Astrocyte (in vitro differentiated cells and primary cell): ENCODE measurements at places on chromosomes 4 and X. TPM values are rescaled to one million over a fixed set of nuclear protein-coding genes. Genes with fewer than 3 reads are reported as not detected.

ESX1 gene
- total RNA-seq, result 0.48 and 0.84 TPM in 2 replicates

PNPLA4 gene
- total RNA-seq, result 12.1 and 12.8 TPM in 2 replicates

C4orf33 gene
- total RNA-seq, result 9.6 and 10.6 TPM in 2 replicates

FAAH2 gene
- 0.19 and 0.20 TPM in 2 replicates for total RNA-seq

MGST2 gene
- 16.5 and 17.6 TPM in 2 replicates for total RNA-seq

NEUROG2 gene
- total RNA-seq, result not detected in 2 replicates

FAM184B gene
- total RNA-seq, result 0.46 and 0.54 TPM in 2 replicates

ATP1B4 gene
- total RNA-seq, result not detected in 2 replicates

CXCL10 gene
- total RNA-seq, result 12.9 and 16.6 TPM in 2 replicates

GRCh38 chr4:53037892-53038291, 175.8 kb downstream of the RASL11B start:
- no peak overlapping the region for H3K27ac ChIP-seq
- no peaks in the 10 kb centered on the region for H3K27me3 ChIP-seq
- H3K4me1 ChIP-seq, result no peaks in the 10 kb centered on the region
- H3K4me3 ChIP-seq, result no peak overlapping the region

DNA sequence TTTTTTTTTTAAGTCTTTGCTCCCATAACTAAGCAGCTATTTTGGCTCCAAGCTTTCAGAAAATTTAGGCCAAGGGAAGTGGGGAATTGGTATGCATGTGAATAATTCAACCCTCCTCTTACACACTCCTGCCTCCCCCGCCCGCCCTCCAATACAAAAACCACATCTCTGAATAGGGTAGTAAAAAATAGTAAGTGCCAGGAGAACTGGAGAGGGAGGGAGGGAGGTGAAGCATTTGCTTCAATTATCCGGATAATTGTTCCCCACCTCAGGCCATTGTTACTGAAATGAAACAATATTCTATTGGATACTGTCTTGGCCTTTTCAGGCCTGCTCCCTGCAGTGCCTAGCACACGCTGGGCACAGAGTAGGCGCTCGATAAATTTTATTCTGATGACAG, 5.5 kb upstream of the GSX2 start:
- H3K4me3 ChIP-seq, result no peak overlapping the region
- peaks cover 20% of the 10 kb centered on the region for H3K4me1 ChIP-seq
- peaks cover 75% of the 10 kb centered on the region for H3K27me3 ChIP-seq
- no peak for DNase-seq
- H3K27ac ChIP-seq, result no peak overlapping the region
- no peaks in the 10 kb centered on the region for H3K36me3 ChIP-seq

- H3K27ac ChIP-seq, result no peak overlapping the region
- no peaks in the 10 kb centered on the region for H3K36me3 ChIP-seq
- H3K4me1 ChIP-seq, result no peaks in the 10 kb centered on the region
- H3K27me3 ChIP-seq, result no peaks in the 10 kb centered on the region
- no peak overlapping the region for H3K4me3 ChIP-seq
Measured at GRCh38 chr4:45778514-45778913, 345.3 kb downstream of the GABRG1 start.

DNA sequence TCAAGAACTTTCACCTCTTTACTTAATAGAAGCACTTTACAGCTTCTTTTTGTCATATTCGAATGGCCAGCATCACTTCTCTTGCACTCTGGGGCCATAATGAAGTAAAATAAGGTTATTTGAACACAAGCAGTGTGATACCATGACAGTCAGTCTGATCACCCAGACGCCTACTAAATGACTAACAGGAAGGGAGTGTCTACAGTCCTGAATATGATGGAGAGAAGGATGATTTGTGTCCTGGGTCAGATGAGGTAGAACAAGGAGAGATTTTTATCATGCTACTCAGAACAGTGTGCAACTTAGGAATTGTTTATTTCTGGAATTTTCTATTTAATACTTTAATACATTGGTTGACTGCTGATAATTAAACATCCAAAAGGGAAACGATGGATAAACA, 284.2 kb upstream of the F9 start:
- H3K4me3 ChIP-seq, result no peak overlapping the region
- H3K4me1 ChIP-seq, result no peaks in the 10 kb centered on the region
- peak; percentile 6 for DNase-seq
- H3K36me3 ChIP-seq, result no peaks in the 10 kb centered on the region

- no peaks in the 10 kb centered on the region for H3K36me3 ChIP-seq
- H3K4me1 ChIP-seq, result no peaks in the 10 kb centered on the region
- H3K4me3 ChIP-seq, result no peak overlapping the region
- DNase-seq, result no peak
- no peaks in the 10 kb centered on the region for H3K27me3 ChIP-seq
Measured at GRCh38 chrX:155094468-155095061, 23.3 kb downstream of the BRCC3 start.

DNA sequence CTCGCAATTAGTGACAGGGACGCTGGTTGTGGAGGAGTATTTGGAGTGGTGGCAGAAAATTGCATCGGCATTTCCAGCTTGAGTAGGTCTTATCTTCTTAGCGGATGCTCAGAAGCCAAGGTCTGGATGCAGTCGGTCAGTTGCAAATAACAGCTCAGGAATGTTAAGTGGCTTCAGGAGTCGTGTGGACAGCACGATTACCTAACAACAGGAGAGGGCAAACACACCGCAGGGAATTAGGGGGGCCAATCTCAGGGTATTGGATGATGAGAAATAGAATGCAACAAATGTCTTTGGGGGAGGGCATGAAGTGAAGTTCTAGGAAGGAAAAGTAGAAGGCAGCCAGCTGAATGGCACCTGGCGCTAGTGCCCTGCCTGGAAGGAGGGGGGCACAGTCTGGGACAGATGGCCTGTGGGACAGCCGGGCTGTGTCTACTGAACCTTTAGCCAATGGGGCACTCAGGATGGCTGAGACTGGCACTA, 11.8 kb downstream of the RASL11B start:
- H3K27ac ChIP-seq, result no peak overlapping the region
- peak; percentile 55 for DNase-seq
- H3K4me3 ChIP-seq, result no peak overlapping the region
- H3K4me1 ChIP-seq, result no peaks in the 10 kb centered on the region
- H3K27me3 ChIP-seq, result no peaks in the 10 kb centered on the region

DNA sequence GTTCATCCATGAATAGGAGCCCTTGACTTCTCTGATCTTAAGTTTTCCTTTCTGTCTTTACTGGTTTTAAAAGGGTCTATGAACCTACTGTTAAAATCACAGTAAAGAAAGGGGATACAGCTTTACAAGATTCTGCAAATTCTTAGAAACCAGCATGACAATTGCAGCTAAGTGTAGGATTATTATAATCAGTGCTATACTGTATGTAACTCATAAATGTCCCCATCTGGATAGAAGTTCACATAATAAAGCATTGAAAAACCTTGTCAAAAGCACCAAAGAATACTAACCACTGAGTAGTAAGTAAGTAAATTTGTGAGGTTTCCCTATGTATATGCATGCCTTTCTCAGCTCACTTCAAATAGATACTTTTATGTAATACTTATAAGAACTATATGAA, 724.6 kb downstream of the CENPC start:
- H3K27me3 ChIP-seq, result no peaks in the 10 kb centered on the region
- no peak overlapping the region for H3K4me3 ChIP-seq
- no peaks in the 10 kb centered on the region for H3K4me1 ChIP-seq
- H3K36me3 ChIP-seq, result no peaks in the 10 kb centered on the region

DNA sequence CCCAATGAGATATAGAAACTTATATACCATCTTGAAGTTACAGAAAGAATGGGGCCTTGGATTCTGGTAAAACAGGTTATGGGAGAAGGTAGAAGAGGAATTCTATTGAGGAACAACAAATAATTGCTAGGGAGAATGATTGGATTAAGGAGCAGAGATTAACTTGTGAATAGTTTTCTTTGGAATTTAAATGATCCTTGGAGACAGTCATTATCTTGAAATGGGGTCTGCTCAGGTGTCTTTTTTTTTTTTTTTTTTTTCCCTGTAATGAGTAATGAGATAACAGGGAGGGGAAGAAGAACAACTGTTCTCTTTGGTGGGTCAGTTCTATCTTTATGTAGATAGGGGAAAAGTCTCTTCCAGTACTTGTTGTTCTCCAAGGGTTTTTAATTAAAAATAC, 1406.0 kb downstream of the RPA4 start:
- no peaks in the 10 kb centered on the region for H3K27me3 ChIP-seq
- H3K27ac ChIP-seq, result no peak overlapping the region
- H3K4me1 ChIP-seq, result no peaks in the 10 kb centered on the region
- H3K36me3 ChIP-seq, result no peaks in the 10 kb centered on the region
- no peak overlapping the region for H3K4me3 ChIP-seq

DNA sequence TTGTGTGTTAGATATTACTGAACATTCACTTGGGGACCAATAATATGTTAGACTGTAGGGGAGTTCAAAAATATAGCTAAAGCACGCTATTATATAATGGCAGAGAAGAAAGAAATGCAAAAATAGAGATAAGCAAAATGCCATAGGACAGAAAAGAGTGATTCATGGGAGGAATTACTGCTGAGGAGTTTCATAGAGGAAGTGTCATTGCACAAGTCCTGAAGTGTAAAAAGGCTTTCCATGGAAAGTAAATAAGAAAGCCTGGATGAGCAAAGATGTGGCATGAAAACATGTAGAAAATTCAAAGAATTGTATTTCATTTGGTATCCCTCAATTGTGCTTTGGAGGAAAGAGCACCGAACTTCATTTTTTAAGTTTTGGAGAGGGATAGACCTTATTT, 14.5 kb downstream of the HMGB2 start:
- no peaks in the 10 kb centered on the region for H3K27me3 ChIP-seq
- no peak overlapping the region for H3K4me3 ChIP-seq
- H3K36me3 ChIP-seq, result no peaks in the 10 kb centered on the region
- no peaks in the 10 kb centered on the region for H3K4me1 ChIP-seq
- no peak overlapping the region for H3K27ac ChIP-seq

- H3K36me3 ChIP-seq, result no peaks in the 10 kb centered on the region
Measured at GRCh38 chrX:38514016-38514854, 47.1 kb upstream of the TSPAN7 start.

DNA sequence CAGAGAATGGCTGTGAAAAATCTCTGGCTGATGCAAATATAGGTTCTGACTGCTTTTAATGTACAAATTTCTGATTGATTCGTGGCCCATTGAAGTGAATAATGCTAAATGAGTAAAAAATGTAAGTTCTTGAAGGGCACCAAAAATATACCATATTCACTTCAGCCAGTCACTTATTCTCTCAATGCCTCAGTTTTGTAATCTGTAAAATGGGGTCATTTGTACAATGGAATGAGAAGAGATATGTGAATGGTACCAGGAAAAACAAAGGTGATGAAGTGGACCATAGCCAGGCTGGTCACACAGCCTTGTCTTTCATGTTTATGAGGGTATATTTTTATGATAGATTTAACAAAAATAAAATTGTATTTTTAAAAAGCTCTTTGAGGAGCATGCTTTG, 441.2 kb upstream of the NR3C2 start:
- H3K27ac ChIP-seq, result no peak overlapping the region
- H3K4me3 ChIP-seq, result no peak overlapping the region
- DNase-seq, result no peak
- H3K36me3 ChIP-seq, result no peaks in the 10 kb centered on the region

DNA sequence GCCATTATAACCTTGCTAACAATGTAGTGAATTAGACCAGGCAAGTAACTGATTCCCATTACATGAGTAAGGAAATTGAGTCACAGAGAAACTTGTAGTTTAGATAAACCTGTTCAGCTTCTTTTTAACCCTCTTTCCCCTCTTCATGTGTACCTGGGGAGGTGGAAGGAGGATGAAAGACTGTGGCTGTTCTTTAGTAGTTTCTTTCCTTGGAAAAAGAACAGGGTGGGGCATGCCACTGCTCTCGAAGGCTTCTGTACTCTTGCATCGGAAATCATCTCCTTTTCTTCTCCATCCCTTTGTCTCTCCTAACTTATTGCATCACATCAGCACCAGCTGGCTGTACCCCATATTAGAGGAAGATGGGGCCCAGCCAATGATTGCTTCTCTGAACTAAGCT, 171.4 kb downstream of the PPARGC1A start:
- H3K36me3 ChIP-seq, result no peaks in the 10 kb centered on the region
- no peak overlapping the region for H3K4me3 ChIP-seq
- no peaks in the 10 kb centered on the region for H3K27me3 ChIP-seq
- H3K4me1 ChIP-seq, result no peaks in the 10 kb centered on the region
- DNase-seq, result no peak
- H3K27ac ChIP-seq, result no peak overlapping the region

DNA sequence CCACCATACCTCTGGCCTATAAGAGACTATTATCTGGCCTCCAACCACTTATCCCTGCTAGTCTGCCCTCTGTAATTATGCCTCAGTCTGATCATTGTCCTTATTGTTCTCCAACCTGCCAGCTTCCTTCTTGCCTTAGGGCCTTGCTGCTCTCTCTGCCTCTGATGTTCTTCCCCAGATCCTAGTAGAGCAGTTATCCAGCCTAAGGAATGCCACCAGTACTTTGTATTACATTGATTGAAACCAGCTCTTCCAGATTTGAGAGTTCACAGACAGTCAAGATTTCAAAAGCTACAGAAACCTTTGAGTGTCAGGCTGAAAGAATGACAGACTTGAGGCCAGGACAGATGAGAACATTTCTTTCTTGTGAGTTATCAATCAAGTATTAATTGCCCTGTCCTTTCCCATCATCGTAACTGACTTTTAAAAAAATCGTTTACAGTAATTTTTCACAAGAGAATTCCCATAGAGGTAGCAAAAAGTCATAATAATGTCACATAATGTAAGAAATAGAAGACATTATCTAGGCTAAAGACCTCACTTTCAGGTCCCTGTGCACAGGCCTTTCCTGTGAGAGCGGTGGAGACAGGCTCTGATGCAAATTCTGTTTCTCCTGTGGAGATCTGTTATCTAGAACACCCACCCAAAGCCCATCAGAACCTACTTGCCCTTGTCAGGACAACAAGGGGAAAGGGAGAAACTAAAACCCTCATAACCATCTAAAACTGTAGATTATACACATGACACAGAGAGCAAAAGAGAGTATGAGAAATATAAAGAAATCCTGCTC, 64.1 kb upstream of the GUCY1A1 start:
- H3K27me3 ChIP-seq, result no peaks in the 10 kb centered on the region
- H3K27ac ChIP-seq, result no peak overlapping the region
- DNase-seq, result no peak
- no peaks in the 10 kb centered on the region for H3K36me3 ChIP-seq

GRCh38 chr4:173626277-173626676, 96.2 kb upstream of the HAND2 start:
- H3K27ac ChIP-seq, result no peak overlapping the region
- H3K27me3 ChIP-seq, result no peaks in the 10 kb centered on the region
- no peaks in the 10 kb centered on the region for H3K4me1 ChIP-seq
- no peak overlapping the region for H3K4me3 ChIP-seq

DNA sequence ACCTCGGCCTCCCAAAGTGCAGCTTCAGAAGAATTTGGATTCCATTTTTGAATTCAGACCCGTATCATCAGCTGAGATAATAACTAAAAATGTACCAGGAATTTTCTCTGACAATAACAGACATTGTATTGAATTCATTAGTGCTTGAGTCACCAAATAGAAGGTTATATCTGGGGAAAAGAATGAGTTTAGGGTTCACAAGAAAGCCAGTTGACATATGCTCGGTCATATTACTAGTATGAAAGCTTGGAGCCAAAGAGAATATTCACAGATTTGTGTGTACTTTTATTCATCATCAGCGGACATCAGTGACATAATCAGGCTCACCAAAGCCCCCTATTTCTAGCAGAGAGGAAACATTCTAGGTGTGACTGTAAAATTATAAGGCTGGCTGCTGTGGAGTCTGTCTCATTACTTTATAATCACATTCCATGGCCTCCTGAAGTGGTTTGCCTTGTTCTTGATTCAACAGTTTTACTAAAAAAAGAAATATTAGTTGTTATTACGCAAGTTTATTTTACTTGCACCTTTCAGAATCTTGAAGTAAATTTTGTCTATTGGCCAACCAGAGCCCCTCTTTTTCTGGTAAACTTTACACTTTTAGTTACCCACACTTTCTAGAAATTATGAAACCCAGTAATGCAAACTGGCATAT, 14.6 kb upstream of the DCTD start:
- no peaks in the 10 kb centered on the region for H3K36me3 ChIP-seq
- no peak overlapping the region for H3K27ac ChIP-seq
- DNase-seq, result peak; percentile 73
- H3K4me3 ChIP-seq, result no peak overlapping the region
- peaks cover 11% of the 10 kb centered on the region for H3K4me1 ChIP-seq
